ENCODE measurements at places on chromosomes 16 and 17.

- DNase-seq: no peak
Observed at GRCh38 chr16:5385115-5385514, 287.5 kb upstream of the EEF2KMT start.

- no peak for DNase-seq
Observed at GRCh38 chr17:596763-597644, 117.6 kb downstream of the VPS53 start.

- no peak for DNase-seq
Observed at GRCh38 chr16:57361404-57361803, 2.8 kb downstream of the CCL22 start.

- DNase-seq: no peak
Observed at GRCh38 chr17:20986767-20987510, 55.9 kb downstream of the USP22 start.

GRCh38 chr16:67052399-67052798 lies 23.4 kb downstream of the CBFB start:
- no peak for DNase-seq

DNA sequence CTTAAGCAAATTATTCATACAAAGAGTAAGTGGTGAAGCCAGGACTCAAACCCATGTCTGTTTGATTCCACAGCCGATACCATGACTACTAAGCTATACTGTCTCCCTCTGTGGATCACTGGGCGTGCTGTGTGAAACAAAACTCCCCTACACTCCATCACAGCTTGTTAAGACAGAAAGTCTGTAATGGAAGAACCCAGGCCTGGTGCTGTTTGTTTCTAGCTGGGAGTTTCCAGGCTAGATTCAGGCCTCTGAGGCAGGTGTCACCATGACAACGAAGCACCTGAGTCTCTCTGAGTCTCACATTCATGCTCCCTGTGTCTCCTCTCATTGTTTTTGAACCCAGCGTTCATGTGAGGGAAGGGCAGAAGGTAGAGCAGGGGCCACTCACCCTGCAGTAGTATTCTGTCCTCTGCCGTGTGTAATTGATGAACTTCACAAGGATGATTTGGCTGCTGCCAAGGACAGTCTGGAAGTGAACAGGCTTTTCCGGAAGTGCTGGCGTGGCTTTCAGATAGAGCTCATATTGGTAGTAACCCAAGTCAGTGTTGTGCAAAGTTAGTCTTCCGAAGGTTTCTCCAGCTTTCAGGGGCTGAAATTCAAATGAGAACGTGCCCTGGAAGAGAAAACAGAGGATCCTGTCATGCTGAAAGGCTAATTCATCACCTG lies 8.6 kb upstream of the VAC14 start:
- DNase-seq: no peak

GRCh38 chr16:14087590-14088154 lies 16.6 kb downstream of the MRTFB start:
- no peak for DNase-seq

DNA sequence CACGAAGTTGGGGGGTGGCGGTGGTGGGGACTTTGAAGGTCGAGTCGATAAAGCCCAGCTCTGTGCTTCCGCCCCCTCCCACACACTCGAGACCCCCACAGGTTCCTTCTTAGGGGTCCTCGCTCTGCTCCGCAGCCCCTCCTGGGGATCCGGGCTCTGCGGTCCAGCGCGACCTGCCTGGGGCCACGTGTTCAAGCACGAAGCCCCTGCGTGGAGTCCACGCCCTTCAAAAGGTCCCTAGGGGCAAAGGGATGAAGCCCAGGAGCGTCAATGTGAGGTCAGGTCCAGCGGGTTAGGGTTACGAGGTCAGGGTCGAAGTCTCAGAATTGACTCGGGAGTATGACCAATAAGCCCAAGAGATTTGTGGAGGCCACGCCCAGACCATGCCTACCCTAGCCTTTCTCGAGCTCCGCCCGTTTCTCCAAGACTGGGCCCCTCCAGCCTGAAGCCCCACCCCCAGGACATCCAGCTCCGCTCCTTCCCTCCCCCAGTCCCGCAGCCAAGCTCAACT lies 786 bp upstream of the CACNA1G start:
- peak; percentile 75 for DNase-seq

DNA sequence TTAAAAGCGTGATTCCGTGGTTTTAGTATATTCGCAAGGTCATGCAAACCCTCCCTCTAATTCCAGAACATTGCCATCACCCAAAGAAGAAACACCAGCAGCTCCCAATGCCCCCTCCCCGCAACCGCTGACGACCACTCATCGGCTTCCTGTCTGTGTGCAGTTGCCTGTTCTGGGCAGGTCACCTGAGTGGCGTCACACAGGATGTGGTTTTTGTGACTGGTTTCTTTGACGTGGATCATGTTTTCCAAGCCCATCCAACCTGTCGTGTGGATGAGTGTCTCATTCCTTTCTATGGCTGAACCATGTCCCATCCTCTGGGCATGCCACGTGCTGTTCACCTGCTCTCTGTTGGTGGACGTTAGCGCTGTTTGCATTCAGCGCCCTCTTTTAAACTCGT lies 8.2 kb upstream of the ATP2C2 start:
- DNase-seq: no peak

GRCh38 chr17:55478971-55479370 lies 32.3 kb downstream of the SMIM36 start:
- DNase-seq: no peak

DNA sequence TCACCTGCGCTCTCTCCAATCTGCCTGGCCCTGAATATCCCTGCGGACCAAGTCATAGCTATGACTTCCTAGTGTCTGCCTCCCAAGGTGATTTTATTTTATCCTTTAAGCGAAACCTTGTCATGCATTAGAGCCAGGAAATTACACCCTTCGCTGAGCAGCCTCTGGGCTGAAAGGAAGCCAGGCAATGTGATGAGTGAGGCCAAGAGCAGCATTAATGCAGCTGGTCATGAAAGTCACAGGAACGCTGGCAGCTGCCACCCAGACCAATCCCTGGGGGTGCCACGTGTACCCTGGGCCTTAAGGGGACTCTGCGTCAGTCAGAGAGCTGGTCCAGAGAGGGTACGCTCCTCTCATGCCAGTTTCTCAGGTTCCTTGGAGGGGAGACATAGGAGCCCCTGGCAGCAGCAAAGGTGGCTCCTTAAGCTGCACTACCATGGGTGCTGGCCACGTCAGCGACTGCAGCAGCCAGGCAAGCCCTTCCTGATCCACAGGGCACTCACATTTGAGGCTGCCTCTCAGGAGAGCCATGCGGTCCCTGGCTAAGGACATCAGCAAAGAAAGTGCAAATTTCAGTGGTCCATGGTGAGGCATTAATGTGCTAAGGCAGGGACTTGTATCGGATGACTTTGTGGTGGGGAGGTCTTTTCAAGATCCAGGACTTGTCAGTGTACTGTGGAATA lies 42.7 kb upstream of the WSCD1 start:
- DNase-seq: no peak
